ENCODE measurements at places on chromosomes 1 and 21.

DNA sequence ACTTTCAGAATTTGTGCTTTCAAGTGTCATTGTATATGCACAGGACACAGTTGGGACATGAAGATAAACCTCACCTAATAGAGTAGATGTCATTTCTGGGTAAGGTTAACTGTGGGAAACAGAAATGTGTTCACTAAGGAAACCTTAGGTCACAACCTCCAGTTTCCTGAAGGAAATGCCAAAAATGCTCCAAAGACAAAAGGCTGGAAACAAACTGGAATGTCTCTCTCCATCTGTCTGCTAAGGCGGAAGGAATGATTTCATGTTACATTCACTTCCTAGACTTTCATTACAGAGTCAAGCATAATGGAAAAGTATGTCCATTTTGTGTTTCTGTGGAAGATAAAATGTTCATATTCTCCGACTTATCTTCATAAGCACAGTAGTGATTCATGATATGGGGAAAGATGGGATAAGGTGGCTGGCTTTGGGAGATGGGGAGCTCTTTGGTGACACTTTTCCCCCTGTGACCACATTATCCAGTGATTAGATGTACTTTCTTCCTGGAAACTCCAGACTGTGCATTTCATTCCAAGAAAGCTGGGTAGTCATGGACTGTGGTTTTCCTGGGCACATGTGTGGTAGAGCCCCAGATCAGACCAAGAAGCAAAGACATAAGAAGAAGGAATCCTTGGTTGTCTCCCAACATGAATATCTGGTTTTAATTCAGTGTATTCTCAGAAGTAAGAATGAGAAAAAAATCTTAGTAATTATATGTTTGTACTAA is 5.7 kb downstream of the S1PR1 start:
- DNase-seq, result no peak

DNA sequence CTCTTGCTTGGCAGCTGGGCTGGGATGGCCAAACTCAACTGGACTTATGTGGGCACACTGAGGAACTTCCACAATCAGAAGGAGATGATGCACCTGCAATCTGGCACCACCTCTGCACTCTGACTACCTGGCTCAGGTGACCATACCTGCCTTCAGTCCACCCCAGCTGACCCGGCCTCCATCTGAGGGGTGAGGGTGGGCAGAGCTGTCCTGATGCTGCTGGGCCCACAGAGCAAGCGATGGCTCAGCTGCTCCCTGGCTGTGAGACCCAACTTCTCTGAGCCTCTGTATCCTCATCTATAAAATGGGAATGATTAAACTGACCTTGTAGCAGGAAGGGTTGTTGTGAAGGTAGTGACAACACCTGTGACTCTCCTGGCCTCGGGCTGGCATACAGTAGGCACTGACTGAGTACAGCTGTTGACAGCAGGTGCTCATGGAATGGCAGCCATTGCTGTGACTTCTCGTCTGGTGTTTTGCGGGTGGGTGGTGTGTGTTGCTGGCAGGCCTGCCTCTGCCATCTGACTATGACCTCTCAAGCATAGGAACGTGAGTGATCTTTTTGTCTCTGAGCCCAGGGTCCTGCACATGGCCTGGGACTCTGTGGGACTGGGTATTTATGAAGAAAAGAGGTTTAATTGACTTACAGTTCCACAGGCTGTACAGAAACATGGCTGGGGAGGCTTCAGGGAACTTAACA is 438.5 kb downstream of the PTPRU start:
- no peak for DNase-seq

DNA sequence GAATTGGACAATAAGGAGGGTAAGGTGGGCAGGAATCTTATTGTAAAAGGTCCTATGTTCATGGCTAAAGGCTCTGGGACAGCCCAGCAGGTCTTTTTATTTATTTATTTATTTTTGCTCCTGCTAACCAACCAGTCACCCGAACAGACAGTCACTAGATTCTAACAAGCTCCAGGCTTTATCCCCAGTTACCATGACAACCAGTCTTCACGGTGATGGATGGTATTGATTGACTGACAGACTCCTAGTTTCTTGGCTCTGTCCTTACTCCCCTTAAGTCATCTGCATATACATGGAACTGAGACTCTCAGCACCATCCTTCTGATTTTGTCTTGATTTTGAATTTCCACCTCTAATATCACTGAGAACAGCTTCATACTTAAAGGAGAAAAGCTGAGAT is 44.3 kb downstream of the C8A start:
- no peak for DNase-seq

DNA sequence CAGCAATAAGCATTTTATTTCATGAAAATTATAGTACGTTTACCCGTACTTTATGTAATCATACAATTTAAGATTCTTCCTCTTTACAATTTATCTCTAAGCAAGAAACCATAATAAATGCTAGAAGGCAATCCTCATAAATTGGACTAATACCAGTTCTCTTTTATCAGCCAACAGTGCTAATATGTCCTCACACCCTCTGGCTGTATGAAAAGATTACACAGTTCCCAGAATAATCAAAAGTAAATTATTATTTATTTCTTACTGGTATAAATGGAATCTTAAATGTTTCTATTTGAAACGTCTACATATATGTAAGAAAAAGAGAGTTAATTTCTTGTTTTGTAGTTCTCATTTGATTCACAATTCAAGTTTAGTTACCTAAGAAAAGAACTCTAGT is 3.1 kb upstream of the CDKN2C start:
- no peak for DNase-seq

Measured in fibroblast of skin of left biceps (primary cell).